ENCODE measurements at places on chromosomes 12 and 14.

DNA sequence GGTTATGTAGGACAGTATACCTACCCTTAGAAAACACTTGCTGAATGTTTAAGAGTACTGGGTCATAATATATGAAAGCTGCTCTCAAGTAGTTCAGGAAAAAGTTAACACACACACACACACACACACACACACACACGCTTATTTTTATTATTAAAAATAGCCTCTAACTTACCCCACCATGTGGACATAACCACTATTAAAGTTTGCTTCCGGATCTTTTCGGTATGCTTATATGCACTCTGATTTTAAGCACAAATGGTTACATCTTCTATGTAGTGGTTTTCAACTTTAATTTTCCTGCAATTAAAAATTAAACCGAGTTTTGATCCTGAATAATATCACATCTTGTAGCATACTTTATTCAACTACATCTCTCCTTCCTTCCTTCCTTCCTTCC is 84.9 kb upstream of the TRAF3 start:
- no peak for DNase-seq

GRCh38 chr12:121600702-121601336 is 20.0 kb upstream of the KDM2B start:
- no peak for DNase-seq

- DNase-seq, result no peak
Measured at GRCh38 chr14:69708586-69709560, 58.1 kb upstream of the SRSF5 start.

GRCh38 chr12:62256408-62257096 is 3.7 kb upstream of the USP15 start:
- no peak for DNase-seq

- no peak for DNase-seq
Measured at GRCh38 chr14:30868736-30869135, 5.6 kb upstream of the COCH start.

DNA sequence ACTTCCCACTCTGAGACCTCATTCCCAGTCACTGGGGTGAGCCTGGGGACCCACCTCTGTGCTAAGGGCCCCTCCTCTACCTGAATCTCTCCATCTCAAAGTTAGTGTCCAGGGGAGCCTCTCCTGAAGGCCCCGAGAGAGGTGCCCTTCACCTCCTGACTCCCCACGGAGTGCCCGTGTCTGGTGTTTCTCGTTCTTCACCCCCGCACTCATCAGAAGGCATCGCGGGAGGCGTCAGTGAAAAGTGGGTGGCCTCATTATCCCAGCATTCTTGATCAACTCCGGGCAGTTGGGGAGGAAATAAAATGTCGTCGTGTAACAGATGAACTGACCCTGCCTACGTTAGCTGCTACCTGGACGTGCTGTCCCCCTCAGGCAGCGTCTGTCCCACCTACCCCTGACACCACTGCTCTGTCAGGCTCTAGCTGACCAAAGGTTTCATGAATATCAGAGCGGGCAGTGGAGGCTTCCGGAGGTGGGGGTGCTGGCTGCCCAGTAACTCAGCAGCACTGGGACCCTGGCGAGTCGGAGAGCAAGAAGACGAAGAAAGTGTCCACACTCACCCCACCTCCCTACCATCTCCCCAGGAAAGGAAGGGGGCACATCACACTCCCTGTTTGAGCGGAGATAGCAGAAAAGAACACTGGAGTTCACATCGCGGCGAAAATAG is 102.9 kb downstream of the PIWIL1 start:
- no peak for DNase-seq

GRCh38 chr12:89928467-89928866 is 219.8 kb upstream of the ATP2B1 start:
- DNase-seq, result no peak

GRCh38 chr14:24267516-24267915 is 3.9 kb downstream of the RABGGTA start:
- DNase-seq, result no peak

DNA sequence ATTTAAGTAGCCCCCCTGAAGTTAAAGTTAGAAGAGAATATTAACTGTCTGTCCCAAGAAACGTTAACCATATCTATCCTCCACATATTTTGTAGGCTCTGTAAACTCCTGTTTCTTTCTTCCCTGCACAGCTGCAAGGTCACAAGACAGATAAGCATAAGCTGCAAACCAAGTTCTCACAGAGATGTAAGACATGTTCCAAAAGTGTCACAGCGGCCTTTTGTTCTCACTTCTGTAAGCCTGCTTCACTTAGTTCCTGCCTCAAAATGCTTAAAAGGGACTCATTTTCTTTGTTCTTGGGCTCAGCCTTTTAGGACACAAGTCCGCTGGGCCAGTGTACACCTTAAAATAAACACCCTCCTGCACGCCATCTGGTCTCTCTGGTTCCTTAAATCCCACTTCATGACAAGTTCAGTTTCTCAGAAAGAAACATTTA is 3.2 kb downstream of the RNASE1 start:
- DNase-seq, result no peak

- no peak for DNase-seq
Measured at GRCh38 chr14:65357113-65357512, 55.4 kb upstream of the FUT8 start.

- no peak for DNase-seq
Measured at GRCh38 chr14:106094654-106095189, 568.3 kb downstream of the TMEM121 start.

DNA sequence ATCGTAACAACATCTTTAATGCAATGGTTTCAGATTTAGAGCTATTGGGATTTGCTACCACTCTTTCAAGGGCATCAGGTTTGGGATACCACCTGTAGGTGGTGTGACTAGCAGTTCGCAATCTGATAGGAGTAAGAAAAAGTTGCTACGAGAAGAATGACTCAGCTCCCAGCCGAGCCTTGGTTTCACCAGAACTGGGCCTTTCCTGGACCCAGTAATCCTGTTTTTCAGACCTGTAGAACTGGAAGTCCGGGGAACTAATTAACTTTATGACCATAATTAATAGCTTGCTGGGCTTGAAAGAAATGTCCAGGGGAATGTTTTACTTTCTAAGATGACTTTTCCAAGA is 770 bp downstream of the ABHD4 start:
- DNase-seq, result no peak

GRCh38 chr14:95956601-95957460 is 80.2 kb downstream of the TUNAR start:
- DNase-seq, result no peak

DNA sequence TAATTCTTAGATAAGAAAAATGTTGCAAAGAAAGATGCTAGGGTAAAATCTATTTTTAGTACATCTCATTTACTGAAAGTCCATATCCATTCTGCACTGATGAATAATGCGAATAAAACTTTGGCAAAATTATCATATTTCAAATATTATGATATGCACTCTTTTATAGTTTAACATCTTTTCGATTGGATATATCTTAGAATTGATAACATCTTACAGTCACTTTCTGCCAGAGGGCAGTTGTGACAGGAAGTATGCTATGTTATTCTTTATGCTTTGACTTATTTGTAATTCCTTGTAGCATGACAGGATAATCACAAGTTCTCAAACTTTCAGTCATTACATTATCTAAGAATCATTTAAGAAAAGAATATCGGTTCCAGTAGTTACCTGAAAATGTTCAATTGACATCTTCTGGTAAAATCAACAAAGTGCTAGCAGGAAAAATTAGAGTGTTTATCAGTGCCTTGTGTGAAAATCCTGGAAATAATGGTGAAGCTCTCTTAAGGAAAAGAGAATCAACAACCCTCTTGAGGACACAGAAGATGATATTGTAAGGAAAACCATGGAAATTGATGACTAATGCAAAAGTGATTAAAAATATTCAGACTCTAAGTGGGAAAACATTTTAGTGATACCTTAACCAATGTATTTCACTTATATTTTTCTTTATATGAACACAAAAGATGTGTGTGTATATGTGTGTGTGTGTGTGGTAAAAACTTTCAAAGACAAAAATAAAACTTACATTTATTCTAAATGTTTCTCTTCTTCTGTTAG is 95.5 kb downstream of the SLC6A15 start:
- DNase-seq, result no peak

DNA sequence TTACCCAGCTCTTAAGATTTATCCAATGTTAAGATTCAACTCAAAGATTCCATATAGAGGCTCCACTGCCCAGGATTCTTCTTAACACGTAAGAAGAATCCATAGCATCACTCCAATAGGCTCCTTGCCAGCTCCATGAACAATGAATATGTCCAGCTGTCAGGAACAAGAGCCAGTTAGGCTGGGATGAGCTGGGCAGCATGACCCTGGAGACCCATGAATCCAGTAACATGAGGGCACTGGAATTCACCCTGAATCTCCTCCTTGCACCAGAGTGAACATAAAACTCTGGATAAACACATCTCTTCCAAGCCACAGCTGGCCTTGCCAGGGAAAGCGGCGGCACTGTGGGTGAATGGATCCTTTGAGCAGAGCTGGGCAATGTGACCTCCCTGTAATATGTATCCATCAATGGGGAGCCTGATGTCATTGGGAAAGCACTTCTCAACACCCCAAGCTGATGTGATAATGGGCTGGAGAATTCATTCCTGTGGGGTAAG is 24.4 kb upstream of the TC2N start:
- DNase-seq, result no peak

DNA sequence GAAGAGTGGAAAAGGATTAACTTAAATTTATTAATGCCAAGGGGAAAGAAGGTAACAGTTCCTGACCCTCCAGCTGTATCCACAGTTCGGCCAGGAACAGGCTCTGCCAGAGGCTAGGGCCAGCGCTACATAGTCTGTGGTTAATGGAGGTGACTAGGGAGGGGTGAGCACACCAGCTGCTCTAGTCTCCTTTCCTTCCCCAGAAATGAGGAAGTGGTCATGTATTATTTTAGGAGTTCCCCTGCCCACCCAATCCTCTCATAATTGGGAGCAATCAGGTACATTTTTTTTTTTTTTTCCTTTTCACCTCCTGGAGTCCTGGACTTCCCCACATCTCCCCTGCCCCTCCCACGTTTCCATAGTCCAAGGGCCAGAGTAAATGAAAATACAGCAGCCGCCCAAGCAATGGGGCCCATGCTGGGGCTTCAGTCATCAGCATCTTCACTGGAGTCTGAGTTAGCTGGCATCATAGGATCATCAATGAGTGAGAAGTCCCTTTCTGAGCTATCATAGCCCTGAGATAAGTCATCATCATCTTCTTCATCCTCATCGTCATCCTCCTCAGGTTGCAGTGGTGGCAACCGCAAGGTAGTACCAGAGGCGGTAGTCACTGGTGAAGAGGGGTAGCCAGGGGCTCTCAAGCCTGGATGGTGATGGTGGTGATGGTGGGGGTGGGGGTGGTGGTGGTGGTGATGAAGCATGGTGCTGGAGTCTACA is 1.5 kb upstream of the SUPT16H start:
- no peak for DNase-seq

DNA sequence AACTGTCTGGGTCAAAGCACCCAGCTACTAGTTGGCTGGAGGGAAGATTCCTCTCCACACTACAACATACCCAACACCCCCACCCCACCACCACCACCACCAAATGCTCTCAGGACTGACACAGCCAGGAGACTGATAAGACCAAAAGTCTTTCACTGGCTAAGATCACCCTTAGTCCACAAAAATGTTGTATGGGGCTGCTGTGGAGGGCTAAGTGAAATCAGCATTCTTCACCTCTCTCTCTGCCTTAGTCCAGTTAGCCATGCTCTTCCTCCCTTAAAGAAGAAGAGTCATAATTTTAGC is 106.2 kb downstream of the NUAK1 start:
- no peak for DNase-seq

DNA sequence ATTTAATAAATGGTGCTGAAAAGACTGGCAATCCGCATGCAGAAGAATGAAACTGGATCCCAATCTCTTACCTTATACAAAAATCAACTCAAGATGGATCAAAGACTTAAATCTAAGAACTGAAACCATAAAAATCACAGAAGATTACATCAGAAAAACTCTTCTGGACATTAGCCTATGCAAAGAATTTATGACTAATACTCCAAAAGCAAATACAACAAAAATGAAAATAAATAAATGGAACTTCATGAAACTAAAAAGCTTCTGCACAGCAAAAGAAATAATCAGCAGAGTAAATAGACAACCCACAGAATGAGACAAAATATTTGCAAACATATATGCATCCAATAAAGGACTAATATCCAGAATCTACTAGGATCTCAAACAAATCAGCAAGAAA is 14.3 kb upstream of the CLEC1A start:
- DNase-seq, result no peak

- DNase-seq, result no peak
Measured at GRCh38 chr12:18313306-18313705, 52.0 kb downstream of the PIK3C2G start.

DNA sequence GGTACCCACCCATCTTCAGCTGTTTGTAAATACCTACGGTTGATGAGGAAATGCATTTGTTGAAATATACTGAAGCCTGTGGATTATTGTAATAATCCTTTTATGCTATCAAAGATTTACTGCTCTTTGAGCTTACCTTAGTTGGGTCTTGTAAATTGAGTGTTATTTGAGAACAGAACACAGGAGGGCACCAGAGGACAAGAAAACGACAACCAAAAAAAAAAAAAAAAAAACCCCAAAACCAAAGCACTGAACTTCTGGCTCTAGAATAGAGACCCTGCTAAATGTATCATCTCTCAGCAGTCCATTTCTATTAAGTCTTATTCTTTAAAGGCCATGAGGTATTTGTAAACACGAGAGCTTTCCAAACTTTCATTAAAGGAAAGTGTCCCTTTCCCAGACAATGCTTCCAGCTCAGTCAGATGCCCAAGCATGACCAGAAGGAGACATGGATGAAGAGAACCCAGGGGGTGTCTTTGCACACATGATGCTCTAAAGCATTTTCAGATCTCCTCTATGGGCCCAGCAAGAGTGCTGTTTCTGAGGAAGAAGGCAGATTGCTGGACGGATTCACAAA is 763.9 kb downstream of the NRXN3 start:
- DNase-seq, result no peak

GRCh38 chr12:93573552-93574223 is 1.2 kb downstream of the SOCS2 start:
- no peak for DNase-seq

- no peak for DNase-seq
Measured at GRCh38 chr12:113609692-113610469, 138.2 kb upstream of the LHX5 start.

DNA sequence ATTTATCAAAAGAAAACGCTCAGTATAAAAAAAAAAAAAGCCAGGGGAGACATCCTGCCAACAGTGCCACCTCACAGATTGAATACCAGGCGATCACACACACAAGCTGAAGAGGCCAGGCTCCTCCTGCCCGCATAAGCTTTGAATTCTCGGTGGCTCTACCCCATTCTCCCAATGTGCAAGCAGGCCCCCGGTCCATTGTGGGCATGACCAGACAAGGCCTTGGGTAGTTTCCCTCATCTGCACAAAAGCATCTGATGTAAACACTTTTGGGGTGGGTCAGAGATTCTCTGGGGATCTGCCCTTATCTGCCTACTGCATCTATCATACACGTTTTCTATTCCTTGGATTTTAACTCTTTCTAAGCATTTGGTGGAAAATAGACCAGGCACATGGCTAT is 16.2 kb downstream of the KLRF2 start:
- no peak for DNase-seq

Data from cortex of kidney (tissue), 1 donor.